Mesendoderm (in vitro differentiated cells): ENCODE measurements at places on chromosomes 2 and 18.

- no peak for DNase-seq
Measured at GRCh38 chr2:127623388-127624319, 22.3 kb upstream of the GPR17 start.

- DNase-seq = no peak
Measured at GRCh38 chr2:204945376-204945775, 400.1 kb downstream of the PARD3B start.

- DNase-seq = no peak
Measured at GRCh38 chr2:39492095-39492590, 55.1 kb upstream of the MAP4K3 start.

GRCh38 chr2:79578952-79579351, 66.1 kb downstream of the CTNNA2 start:
- no peak for DNase-seq

GRCh38 chr2:170464268-170464667, 250.9 kb upstream of the SP5 start:
- DNase-seq = no peak

DNA sequence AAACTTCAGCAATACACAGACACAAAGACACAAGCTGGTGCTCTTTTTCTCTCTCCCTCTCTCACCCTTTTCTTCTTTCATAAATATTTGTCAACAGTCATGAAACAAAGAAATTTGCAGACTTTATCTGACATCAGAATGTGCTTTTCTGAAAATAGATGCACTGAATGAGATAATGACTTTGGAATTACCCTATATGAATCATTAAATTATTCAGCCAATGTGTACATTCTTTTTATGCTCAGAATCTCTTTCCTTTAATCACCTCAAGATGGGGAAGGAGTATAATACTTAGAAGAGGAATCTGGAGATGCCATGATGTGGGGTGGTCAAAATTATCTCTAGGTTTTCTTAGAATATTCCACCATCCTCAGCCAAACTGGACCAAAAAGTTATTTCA, 289.9 kb downstream of the LRRTM1 start:
- DNase-seq = no peak

- peak; percentile 13 for DNase-seq
Measured at GRCh38 chr2:208618220-208618619, 211.6 kb downstream of the PTH2R start.

GRCh38 chr2:127486247-127487058, 39.8 kb downstream of the IWS1 start:
- no peak for DNase-seq

DNA sequence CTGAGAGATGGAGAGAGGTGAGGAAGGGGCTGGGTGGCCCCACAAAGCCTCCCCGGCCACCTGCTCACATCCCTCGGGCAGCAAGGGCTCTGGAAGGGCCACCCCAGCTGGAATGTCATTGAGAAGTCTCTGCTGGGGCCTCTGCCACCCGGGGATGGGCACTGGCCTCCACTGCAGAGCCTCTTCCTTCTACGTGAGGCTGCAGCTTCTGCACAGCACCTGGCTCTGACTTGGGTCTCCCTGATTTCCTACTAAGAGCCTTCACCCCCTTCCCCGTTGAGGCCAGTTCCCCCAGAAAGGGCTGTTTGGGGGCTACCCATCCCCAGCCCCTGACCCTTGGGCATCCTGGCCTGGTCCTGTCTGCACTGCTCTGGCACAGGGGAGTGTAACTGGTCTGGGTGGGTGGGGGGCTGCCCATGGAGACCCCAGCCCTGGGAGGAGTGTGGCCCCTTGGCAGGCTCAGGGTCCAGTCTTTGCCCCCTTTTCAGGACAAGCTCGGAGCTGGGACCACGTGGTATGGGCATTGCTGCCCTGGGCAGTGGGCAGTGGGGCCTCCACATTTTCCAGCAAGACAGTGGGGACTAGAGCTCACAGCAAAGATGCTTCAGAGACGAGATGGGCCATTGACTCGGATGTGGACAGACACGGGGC, 5.6 kb downstream of the PDCD1 start:
- no peak for DNase-seq

GRCh38 chr2:58339548-58340243, 98.6 kb upstream of the FANCL start:
- DNase-seq = no peak

GRCh38 chr2:17518212-17519154, at the start of gene RAD51AP2:
Gene RAD51AP2 (minus strand): TSS chr2:17518440. CDS start chr2:17518415, 25 bp downstream.
- DNase-seq = peak; percentile 98

- no peak for DNase-seq
Measured at GRCh38 chr2:66555501-66556324, 120.8 kb downstream of the MEIS1 start.

DNA sequence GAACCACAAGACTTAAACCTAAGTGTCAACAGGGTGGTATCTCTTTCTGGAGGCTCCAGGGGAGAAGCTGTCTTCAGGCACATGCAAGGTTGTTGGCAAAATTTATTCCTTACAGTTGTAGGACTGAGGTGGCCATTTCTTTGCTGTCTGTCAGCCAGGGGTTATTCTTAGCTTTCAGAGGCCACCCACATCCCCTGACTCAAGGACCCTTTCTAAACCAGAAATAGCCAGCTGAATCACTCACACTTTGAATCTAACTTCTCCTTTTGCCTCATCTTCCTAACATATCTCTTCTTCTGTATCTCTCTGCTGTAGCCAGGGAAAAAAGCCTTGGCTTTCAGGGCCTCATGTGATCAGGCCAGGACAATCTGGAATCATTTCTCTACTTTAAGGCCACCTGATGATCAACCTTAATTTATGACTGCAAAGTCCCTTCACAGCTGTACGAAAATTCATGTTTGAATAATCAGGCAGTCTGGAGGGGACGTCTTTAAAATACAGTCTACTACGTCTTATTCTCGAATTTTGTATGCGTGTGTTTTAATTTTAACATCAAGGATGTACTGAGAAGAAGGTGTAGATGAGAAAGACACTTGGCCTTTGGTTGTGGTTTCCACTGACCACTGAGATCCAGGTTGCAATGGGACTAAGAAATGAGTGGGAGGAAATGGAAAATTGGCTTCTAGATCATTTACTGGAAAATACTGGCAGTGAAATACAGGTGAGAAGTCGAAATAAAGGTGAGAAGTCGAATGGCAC, 90.4 kb downstream of the DOCK10 start:
- DNase-seq = no peak

DNA sequence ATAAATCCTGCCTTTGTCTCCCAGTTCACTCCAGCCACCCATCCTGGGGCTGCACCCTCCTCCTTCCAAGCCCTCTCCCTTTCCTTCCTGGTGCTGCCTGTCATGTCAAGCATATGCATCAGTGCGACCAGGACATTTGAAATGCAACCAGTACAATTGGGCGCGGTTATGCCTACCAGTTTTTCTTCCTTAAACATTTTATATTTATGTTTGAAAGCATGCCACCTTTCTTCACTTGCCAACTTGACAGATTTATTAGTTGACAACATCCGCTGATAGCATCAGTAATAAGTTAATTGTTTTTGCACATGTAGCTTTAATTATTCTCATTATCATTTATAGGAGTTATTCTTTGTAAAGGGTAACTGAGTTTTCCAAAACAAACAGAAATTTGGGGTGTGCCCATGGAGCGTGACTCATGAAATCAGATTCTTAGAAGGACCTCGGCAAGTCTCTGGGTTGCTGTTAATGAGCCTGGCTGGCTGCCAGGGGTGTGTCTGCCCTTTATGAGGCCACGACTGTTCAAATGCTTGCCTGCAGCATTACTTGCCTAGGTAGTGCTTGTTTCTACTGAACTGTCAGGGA, 32.8 kb upstream of the IL1B start:
- DNase-seq = no peak

DNA sequence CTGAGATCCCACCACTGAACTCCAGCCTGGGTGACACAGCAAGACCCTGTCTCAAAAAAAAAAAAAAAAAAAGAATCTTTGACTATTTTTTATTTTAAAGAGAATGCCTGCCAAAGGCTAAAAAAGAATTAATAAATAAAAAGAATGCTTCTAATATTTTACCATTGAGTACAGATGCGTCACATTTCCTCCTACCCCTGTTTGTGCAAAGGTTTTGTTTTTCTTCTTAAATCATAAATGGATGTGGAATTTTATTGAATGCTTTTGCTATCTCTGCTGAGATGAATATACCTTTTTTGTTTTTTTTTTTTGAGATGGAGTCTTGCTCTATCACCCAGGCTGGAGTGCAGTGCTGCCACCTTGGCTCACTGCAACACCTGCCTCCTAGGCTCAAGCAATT, 22.8 kb downstream of the CYBRD1 start:
- DNase-seq = no peak

DNA sequence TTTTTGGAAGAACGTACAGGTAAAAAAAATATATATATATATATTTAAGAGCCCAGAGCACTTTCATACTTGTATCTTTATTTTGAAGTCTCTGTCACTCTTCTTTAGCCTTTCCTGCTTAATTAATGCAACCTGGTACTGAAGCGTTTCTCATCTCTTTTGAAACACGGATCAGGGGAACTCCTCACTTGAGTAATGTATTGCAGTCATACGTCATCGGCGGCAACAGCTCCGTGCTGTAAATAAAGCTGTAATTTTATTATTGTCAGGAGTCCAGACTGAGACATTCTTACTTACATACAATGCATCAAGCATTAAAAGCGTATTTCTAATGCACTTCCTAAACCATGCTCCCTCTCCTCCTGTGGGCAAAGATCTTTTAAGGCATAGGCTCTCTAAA, 514.7 kb downstream of the SOX11 start:
- DNase-seq = no peak

GRCh38 chr2:58939388-58939787, 698.3 kb upstream of the FANCL start:
- DNase-seq = peak; percentile 44

DNA sequence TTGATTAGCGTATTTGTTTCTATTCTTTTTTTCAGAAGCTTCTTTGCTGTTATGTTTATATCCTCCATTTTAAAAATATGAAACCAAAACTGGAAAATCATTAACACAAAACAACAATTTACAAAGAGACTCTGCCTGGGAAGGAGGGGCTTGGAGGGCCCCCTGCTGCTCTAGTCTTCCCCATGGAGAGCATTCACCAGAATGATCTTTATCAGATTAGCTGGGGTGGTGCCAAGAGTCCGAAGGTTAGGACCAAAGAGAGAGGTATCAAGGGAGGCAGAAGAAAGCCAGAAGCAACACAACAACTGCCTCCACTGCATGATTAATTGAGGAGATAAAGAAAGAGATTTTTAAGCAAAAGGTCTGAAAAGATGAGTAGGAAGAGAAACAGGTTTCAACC, 218.6 kb downstream of the IRS1 start:
- DNase-seq = peak; percentile 47

DNA sequence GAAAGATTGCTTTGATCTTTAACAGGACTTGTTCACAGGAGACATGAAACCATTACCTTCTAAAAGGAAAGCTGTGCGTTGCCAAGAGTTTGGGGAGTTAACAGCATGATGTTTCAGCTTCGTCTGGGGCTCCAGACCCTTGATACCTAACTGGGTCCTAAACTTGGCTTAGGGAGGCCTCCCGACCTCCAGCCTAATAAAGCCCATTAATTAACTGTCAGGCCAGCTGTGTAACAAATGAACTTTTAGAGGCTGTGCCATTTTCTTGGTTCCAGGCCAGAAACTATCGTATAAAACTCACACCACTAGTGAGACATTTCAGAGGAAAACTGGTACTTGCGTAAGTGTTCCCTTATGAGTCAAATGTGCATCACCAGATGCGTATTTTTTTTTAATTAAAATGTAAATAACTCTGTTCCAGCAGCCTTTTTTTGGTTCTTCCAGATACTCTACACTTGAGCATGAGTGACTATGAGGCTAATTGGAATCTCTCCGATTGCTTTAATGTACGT, 236.5 kb downstream of the BCL2 start:
- DNase-seq = no peak

DNA sequence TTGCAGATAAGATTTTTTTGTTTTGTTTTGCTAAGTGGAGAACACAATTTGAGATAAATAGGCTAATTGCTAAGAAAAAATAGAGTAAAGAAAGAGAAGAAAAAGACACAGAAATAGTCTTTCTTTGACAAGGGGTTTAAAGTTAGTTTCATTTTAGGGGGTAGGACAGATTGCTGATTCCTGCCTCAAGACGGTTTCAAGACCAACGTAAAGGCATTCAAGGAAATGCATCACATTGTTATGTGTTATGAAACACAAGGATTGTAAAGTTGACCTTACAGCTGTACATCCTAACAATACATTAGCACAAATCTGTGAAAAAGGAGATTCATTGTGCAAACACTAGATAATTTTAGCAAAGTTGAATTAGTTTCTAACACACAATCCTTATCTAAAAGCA, 22.7 kb upstream of the ETAA1 start:
- no peak for DNase-seq

GRCh38 chr18:24968238-24968775, 383.7 kb downstream of the ZNF521 start:
- DNase-seq = no peak

- peak; percentile 72 for DNase-seq
Measured at GRCh38 chr18:72541871-72542332, 2.2 kb downstream of the CBLN2 start.

DNA sequence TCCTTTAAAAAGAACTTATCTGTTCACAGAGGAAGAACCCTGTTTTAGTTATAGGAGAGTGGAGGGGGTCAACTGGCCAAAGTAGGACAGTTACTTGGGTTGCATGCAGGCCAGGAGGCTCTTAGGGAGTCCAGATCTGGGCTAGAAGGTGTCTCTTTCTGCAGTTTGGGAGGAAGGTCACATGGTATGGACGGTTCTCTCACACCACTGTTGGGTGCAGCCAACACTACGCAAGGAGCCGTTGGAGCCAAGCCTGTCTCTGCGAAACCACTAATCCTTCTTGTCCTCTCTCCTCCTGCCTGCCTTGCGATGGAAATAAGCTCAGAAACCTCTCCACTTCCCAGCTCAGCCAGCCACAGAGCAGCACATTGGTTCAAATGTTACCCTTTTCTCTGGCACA, 105.9 kb upstream of the TGFA start:
- no peak for DNase-seq

DNA sequence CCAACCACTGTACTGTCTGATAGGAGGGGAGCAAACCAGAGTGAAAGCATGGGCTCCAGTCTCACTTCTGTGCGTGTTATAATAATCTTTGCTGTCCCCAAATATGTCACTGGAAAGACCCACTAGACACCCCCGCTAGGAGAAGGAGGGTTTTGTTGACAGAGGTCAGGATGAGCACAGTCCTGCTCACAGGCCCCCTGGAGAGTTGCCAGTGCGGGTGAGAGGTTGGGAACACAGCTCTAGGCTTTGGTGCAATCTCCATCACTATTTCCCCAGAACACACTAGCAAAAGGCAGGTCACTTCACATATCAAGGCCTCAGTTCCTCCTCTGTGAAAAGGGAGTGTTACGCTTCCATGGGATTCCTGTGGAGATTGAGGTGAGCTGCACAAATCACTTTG, 9.7 kb downstream of the XDH start:
- no peak for DNase-seq

GRCh38 chr2:8456151-8457091, 225.4 kb upstream of the ID2 start:
- no peak for DNase-seq

DNA sequence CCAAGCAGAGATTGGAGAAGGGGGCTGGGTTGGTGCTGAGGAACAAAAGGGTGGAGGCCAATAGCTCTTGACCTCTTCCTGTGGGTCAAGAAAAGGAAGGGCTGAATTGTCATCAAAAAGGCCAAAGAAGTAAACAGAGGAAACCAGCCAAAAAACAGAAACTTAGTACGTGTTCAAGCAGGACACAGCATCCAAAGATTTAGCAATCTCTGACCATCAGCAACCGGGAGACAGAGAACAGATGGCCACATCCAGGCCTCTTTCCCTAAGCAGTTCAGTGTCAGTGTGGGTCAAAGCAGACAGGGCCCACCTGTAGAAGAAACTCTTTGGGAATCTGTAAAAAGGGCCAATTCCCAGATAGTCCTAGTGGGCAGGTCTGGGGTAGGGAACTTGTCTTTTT, 2.9 kb downstream of the DNPEP start:
- no peak for DNase-seq

GRCh38 chr2:58734365-58734764, 493.2 kb upstream of the FANCL start:
- DNase-seq = peak; percentile 43
